ENCODE measurements at places on chromosomes 7 and 10.
A peak's percentile ranks its signal among the peaks of the same experiment; 100 is the strongest.

DNA sequence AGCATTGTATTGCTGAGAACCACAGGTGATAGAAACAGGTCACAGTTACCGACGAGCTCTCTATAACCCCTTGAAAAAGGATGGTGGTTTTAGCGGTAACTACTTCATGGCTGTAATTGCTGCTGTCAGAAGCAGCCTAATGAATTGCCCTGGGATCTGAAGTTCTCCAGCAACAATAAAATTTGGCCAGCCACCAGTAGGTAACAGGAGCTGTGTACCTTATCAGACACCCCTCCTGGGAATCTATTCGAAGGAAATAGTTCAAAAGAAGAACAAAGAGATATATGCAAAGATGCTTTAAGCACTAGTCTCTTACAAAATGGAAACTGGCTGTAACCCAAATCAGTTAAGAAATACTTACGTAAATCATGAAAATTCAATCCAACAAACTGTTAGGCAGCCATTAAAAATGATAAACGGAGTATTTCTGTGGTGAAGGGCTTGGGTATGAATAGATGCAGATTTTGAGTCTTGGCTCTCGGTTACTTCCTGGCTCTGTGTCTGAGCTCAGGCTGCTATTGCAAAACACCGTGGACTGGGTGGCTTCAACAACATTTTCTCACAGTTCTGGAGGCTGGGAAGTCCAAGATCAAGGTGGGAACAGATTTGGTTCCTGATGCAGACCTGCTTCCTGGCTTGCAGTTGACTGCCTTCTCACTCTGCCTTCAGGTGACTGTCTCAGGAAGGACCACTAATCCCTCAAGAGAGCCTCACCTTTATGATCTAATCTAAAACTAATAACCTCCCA is 1.6 kb downstream of the MSRB2 start:
- DNase-seq = no peak

DNA sequence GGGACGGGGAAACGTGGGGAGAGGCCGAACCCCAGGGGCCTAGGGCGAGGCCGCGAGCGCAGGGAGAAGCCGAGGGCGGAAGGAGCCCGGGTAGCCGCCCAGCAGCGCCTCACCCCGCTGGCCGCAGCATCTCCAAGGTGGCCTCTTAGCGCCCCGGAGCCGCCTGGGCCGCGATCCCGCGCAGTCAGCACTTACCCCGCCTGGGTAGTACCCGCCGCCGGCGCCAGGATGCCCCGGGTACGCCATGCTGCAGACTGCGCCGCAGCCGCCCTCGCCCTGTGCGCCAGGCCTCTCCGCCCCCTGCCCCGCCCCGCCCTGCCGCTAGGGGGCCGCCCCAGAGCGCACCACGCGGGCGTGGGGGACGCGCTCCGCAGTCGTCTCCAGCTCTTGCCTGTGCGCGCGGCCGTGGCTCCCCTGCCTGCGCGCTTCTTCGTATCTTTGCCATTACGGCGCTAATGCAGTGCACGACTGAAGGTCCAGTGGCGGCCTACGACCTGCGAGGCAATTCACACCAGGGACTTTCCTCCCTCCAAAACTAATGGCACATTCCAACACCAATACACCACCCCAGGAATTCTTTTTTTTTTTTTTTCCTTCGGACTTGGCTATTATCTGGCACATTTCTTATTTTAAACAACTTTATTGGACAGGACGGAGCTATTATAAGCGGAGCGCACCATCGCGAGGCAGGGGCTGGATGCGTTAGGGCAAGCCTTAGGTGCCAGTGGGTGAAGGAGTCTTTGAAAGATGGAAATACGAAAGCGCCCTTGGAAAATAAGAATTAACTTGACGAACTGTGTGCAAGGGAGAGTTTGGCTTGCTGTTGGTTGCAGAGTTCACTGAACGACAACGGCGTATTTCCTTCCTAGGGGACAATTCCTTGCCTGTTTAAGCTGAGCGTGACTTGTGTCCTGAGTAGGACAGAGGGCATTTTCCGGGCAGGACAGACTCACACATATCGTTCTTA is at the start of gene SRI:
Gene SRI, minus strand, starts transcription at position 258 of the 967 bp plus-strand sequence. Its CDS starts 12 bp downstream, at position 246.
- peak; percentile 78 for DNase-seq

- no peak for DNase-seq
These were observed 795.3 kb downstream of the TYW1 start for GRCh38 chr7:67791918-67792317.

DNA sequence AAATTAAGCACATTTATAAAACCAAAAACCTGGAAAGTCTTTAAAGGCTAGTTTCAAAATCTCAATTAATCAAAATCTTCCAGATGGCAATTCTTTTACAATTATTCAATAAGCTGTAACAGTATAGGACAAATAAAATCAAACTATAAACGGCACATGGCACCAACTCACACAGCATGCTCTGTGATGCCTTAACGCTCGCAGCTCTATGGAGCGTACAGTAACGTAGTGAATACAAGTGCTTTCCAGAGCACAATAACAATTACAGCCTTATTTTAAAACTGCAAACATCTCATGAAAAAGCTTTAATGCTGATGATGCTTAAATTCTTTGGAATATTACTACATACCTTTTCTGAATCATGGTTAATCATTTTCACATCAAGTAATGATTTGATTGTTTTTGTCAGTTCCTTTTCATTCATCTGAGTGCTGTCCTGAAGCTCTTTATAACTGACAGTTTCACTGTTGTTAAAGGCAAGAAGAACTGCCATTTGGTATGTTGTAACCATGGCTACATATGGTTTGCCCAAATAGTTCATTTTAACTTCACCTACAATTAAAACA is 74.2 kb downstream of the CUL2 start:
- DNase-seq = no peak

DNA sequence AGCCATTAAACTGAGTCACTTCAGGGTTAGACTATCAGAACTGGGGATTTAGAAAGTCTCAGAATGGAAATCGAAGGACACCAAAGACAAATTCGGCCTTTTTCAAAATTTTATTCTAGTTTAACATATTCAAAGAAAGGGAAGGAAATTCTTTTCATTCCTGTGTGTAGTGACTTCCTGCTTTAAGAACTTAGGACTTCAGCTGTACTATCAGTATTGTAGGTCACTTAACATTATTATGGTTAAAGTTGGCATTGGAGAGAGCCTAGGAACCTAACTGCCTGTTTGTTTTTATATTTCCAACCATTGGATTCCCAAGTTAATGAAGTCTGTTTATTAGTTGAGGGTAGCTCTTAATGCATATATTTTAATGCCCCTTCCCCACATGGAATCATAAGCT is 63.7 kb downstream of the PTEN start:
- no peak for DNase-seq

DNA sequence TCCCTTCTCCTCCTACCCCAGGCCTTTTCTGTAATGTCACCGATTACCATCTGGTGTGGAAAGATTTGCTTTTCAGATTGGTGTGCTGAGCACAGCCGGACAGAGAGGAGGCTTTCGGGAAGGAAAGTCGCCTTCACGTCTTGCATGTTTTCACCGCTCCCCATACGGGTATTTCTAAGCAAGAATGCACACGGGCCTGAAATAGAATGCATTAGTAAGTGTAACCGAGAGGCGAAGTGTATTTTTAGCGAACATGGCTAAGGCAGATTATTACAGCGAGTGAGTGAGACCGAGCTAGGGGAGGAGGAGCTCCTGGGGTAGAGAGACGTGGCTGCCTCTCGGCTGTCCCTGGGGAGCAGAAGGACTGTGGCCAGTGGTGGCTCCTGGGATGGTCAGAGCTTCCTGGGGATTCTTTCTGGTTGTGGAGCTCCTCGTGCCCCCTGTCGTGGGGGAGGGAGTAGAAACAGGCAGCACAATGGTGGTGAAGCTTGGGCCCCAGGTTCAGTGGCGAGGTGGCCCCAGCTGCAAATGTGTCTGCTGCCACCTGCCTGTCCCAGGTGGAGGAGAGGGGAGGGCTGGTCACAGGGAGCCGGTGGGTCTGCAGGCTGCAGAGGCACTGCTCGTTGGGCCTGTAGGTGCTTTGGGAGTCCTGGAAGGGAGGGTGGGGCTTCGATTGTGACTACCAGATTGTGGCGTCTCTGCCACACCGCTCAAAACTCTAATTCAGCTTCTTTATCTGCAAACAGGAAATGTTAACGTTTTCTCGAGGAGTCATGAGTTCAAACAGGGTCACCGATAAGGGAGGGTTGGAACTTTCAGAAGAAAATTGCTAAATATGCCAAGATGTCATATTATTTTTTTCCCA is 135.8 kb downstream of the CAMK1D start:
- DNase-seq = no peak

- DNase-seq = no peak
These were observed 29.8 kb downstream of the DIP2C start for GRCh38 chr10:659688-660141.

GRCh38 chr7:117791877-117792780 is 81.1 kb downstream of the CTTNBP2 start:
- DNase-seq = no peak

- no peak for DNase-seq
These were observed 45.7 kb downstream of the RHOBTB1 start for GRCh38 chr10:60898321-60898720.

GRCh38 chr10:23314835-23315239 is 29.8 kb downstream of the C10orf67 start:
- DNase-seq = no peak
